ENCODE measurements at places on chromosomes 2 and 18.

GRCh38 chr2:119638685-119639554, 40.1 kb upstream of the TMEM177 start:
- DNase-seq, result no peak

DNA sequence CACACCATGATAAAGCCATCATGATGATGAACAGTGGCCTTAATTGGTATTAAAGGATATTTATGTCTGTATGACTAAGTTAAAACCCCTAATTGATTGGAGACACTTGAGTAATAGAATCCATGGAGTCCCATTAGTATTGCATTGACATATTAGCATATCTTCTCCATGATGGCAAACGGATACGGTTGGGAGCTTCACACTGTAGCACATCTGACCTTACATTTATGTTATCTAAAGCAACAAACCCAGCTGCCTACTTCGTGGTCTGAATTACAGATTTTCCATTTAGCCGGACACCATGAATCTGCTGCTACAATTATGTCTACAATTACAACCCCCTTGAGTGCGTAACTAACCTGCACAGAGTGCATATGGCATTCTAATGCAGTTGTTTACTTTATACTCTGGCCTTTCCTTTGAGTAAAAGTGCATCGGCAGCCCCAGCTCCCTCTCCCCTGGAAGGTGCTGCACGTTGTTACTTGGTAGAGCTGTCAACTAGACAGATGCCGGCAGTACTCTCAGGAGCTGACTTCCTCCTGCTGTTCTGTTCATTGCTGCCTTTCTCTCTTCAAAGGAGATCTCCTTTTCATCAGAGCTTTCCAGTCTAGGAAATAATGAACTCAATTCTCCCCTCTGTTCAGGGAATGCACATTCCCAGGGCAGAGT, 92.1 kb downstream of the LRRC30 start:
- DNase-seq, result no peak

DNA sequence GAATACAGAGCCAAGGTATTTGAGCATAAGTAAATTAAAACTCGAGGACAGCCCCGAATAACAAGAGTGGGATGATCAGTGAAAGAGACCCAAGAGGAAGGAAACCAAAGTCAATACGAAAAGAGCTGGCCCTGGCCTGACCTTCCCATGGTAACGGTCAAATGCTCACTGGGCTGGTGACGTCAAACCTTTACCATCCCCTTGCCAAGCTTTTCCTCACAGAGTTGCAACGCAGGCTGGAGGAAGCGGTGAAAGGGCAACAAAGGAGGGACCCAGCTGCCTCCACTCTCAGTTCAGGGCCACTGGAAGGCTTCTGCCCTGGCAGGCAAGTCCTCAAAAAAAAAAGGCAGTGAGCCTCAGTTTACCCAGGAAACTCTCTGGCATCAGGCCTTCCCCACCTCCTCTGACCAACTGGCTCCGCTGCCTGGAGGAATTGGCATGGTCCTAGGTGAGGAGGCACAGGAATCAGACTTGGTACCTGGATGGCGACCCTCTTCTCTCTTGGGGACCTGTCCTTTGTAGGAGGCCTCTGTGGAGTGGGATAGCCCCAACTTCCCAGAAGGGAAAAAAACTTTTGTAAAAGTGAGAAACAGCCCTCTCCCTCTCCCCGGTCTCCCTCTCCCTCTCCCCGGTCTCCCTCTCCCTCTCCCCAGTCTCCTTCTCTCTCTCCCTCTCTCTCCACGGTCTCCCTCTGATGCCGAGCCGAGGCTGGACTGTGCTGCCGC, 212.4 kb downstream of the ANAPC1 start:
- DNase-seq, result no peak

GRCh38 chr2:121722479-121722878, 14.2 kb downstream of the NIFK start:
- no peak for DNase-seq

DNA sequence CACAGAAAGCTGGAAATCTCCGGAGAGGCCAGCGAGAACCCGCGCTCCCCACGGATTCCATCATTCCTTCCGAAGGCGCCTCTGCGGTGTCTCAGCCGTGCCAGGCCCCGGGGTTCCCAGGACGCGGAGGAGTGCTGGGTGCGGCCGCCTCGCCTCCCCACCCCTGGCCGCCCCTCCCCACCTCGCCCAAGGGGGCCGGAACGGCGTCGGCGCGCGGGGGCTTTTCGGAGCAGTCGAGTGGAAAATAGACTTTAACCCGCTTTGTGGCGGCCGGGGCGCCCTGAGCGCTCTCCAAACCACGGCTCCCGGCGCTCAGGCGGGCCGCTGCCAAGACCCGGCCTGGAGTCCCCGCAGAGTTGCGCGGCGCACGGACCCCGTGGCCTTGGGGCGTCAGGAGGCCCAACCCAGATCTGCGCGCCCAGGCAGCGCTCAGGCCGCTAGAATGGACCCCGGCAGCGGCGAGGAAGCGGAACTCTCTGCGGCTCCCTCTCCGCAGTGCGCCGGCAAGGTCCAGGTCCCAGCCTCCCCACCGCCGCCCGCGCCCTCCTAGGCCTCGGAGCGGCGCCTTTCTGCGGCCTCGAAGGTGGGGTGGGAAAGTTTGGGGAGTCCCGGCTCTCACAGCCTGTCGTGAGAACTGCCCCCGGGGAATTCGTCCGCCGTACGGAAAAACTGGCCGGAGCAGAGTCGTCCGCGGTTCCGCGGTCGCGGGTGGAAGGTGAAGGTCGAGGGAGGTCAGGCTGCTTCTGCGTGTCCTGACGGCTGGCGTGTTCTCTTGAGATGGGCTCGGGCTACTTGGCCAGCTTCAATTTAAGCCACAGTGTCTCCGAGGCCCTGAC, 1.2 kb upstream of the EMX1 start:
- DNase-seq, result peak; percentile 69

DNA sequence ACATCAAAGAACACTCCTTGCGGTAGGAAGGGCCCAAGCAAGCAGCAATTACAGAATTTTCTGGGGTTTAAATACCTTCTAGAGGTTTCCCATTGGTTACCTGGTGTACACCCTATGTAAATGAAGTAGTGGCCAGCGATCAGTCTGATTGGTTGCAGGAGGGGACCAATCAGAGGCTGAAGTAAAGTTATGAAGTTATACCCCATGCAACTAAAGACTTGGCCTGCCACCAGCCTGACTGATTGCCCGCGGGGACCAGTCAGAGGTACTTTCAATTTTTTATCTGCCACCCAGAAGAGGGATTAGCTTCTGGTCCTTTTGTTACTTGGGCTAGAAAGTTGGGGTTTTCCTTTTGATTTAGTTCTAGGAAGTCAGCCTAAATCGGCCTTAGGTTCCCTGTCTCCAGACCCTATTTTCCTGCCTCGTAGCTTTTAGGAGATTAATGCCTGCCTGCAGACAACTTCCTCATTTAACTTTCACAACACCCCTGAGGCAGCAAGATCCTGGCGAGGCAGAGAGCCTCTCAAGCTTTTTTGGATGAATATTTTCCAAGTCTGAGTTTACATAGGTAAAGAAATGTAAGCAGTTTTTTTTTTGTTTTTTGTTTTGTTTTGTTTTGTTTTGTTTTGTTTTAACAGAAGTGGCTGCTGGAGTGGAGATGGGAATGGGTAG, 1.5 kb upstream of the DGUOK start:
- DNase-seq, result no peak

- DNase-seq, result no peak
Observed at GRCh38 chr2:101872480-101872879, 119.3 kb upstream of the IL1R2 start.

- DNase-seq, result no peak
Observed at GRCh38 chr18:13151656-13152055, 66.9 kb upstream of the LDLRAD4 start.

DNA sequence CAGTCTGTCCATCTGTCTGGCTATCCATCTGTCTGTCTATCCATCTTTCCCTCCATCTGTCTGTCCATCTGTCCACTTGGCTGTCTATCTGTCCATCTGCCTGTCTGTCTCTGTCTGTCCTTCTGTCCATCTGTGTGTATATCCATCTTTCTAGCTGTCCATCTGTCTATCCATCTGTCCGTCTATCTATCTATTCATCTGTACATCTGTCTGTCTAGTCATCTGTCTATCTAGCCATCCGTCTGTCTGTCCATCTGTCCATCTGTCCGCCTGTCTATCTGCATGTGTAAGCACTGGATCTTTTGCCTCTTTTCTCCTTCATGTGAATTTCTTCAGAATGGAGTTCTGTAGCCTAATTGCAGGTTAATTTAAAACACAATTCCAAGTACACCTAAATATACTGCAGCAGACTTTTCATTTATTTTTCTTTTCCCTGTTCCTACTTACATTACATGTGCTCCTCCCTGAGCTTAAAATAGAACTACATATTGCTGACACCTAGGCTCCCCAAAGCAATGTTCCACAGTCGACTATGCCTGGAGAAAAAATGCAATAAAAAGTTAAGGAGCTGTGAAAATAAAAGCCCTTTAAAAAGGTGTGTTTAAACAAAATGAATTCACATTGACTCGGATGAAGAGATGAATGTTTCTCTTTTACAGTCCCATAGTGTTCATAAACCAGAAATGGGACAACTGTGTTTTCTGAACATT, 37.4 kb upstream of the TXNDC2 start:
- no peak for DNase-seq

- no peak for DNase-seq
Observed at GRCh38 chr2:217430916-217431576, 571.2 kb upstream of the TNP1 start.

- no peak for DNase-seq
Observed at GRCh38 chr2:230932556-230933511, 7.8 kb upstream of the GPR55 start.

DNA sequence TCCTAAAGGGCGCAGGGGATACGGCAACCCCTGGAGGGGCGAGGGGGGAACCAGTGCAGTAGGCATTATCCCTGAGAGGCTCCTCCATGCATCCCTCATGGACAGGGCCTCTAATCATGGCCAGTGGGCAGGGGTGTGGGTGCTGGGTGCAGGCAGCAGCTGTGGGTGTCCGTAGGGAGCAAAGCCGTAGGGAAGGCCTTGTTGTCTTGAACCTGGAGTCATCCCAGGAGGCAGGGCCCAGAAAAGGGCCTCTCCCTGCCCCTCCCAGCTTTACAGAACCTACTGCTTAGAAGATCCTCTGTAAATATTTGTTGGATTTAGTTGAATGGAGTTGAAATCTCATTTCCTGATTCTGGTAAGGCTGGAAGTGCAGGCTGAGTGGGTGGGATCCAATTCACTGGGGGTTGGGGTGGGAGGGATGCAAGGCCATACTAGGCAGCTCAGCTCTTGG, 207.0 kb upstream of the HAAO start:
- DNase-seq, result no peak

DNA sequence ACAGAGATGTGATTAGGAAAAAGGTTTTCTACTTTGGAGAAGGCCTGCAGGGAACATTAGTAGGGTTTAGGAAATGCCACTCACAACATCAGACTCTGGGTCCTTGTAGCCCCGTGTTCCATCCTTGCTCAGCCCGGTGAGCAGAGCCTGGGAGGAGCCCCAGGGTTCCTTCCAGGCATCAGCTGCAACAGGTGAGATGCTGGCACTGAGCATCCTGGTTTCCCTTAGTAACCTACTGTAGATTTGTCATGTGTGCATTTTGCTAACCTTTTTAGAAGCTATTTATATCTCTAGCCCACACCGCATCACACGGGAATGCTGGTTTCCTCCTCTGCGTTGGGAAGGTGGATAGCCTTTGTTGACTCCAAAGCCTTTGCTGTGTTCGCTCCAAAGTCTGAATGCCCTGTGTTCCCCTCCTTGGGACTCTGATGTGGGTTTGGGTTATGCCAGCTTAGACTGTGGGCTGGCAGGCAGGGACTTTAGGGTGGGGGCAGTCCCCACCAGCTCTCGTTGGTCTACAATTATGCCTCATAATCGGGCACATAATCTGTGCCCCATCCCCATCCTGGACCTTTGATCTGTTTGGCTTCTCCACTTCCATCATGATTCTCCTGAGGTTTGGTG, 69.3 kb downstream of the TMEM247 start:
- DNase-seq, result no peak

- DNase-seq, result peak; percentile 27
Observed at GRCh38 chr2:239710953-239711861, 310.4 kb upstream of the HDAC4 start.

DNA sequence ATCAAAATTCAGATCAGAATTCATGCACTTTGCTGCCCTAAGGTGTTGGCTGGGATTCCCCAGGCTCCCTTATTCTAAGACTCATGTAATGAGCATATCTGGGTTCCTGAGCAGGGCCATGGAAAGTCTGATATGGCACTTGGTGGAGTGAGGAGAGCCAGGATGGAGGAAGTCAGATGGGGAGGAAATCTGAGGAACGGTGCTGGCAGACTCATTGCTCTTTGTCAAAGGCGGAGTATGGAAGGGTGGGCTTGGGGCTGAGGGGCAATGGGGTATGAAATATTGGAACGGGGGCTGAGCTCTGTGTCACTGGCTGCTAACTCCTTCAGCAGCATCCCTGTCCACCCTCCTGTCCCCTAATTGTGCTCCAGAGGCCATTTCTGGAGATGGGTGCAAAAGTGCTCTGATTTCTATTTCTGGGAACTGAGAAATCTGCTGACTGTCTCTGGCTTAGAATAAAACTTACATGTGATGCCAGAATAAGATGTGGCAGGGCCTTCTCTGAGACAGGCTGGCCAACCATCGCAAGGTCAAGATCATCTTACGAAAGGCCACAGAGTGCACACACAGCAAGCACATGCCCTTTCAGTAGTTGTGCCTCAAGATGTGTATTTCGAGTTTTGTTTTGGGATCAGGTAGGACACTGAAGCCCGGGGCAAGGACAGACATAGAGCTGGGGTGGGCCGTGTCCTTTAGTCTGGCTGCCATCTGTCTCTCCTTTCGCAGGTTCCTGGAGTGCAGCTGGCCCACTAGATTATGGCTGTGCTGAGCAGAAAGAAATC, 480.0 kb upstream of the HS6ST1 start:
- DNase-seq, result peak; percentile 22

DNA sequence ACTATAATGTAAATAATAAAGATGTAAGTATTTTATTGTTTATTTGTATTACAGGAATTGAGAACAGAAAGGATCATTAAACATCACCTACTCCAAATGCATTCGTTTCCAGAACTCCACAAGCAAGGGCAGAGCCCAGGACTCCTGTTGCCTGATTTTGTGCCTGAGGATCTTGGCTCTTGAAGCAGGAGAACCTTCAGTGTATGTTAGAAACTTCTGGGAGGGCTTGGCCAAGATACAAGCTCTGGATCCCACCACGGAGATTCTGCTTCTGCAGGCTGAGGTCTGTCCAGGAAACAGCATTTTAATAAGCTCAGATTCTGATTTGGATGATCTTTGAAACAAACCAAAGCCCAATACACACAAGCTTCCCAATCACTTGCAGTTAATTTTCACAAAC, 142.4 kb upstream of the SOX11 start:
- no peak for DNase-seq

DNA sequence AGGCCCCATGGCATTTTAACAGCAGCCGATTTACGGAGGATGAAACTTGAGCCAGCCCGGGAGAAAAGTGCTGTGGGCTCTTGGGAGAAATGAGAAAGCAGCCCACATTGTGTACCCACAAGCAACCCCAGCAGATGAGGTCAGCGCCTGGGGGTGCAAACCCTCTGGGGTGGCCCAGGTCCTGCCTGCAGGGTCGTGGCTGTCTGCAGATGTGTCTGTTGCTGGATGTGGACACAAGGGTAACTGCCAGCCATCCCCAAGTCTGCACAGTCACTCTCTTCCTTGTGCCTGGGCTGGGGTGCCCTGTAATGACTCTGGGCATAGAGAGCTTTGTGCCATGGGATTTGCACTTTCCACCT, 170.8 kb downstream of the PRKCE start:
- no peak for DNase-seq
